CD8-positive, alpha-beta T cell (primary cell): ENCODE measurements at places on chromosomes 11 and 22. TPM values are rescaled to one million over a fixed set of nuclear protein-coding genes. Genes with fewer than 3 reads are reported as not detected.

DNA sequence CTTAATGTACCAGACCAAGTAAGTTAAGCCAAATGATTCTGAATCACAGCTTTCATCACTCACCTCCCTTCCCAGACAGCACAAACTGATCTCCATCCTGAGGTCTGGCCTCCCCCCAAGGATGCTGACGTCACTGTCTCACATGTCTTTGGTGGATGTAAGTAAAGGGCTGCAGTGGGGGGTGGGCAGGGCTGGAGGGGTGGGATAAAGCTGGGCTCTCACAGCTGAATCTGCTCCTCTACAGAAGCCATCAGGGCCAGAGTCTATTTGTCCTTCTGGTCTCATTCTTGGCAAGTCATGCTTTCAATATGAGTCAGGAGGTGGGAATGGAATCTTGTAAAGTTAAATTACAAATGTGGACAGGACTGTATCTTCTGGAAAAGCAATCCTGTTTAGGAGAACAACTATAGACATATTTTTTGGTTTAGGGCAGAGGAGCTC lies 32.7 kb downstream of the P4HA3 start:
- no peak for DNase-seq

- DNase-seq = no peak
Measured at GRCh38 chr11:72553706-72554105, 119.4 kb upstream of the CLPB start.

GRCh38 chr11:120842195-120842594 lies 181.7 kb upstream of the TBCEL start:
- DNase-seq = no peak

C11orf58 gene
- total RNA-seq = 157 TPM

DBX1 gene
- total RNA-seq = not detected

DNA sequence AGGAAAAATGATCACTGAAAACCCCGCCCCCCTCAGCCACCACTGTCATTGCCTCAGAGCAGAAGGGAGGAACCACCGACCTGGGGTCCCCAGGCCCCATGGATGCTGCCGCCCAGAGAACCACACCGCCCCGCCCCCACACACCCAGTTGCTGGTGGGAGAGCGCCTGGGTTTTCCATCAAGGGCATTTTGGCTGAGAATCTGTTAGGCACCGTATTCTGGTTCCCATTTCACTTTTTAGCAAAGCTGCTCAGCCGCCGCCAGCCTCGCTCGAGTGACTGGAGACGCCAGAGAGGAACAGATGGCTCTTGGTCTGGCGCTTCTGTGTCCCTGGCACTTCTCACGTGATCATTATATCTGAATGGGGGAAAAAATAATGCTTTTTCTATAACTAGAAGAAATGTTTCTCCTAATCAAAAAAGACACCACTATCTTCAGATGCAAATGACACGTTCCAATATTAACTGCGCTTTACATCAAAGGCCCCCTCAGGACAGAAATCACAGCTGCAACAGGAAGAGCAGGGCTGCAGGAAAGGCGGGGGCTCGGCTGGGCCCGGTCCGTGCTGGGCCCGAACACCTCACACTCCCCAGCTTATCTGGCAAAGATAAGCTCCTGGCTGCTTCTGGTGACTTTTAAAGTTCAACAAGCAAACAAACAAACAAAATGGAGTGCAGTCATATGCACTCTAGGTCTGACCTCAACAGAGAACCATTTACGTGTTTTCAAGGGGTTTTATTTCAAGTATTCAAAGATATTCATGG lies 149.8 kb downstream of the MPPED1 start:
- no peak for DNase-seq

DNA sequence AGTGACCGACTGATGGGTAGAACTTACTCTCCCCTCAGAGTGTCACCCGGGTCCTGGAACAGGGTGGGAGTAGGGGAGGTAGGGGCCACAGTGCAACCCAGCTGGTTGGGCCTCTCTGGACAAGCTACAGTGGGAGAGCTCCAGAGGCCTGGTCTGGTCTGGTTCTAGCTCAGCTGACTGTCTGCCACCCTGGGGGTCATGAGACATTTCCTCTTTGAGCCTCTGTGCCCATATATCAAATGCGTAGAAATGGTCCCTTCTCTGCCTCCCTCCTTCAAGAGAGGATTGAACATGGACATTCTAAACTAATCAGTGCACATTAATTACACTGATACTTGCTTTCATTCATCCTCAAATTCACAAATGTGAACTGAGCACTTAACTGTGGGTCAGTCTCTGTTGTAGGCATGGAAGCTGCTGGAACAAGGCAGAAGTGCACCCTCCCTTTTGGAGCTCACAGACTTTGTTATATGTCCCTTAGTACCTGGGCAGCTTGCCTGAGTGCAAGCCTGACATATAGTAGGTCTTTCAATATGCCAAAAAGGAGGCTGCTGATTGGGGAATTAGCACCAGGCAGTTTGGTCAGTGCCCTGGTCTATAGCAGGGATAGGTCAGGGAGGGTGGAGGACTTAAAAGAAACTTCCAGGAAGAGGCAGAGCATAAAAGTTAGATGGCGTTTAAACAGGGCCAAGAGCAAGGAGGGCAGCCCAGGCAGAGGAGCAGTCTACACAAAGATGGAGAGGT lies 25.7 kb downstream of the ARHGEF17 start:
- DNase-seq = no peak

MS4A3 gene
- total RNA-seq = not detected

- DNase-seq = no peak
Measured at GRCh38 chr11:110071197-110071596, 22.0 kb upstream of the ZC3H12C start.

CRYBB3 gene
- not detected for total RNA-seq

MN1 gene
- total RNA-seq = 0.36 TPM

DNA sequence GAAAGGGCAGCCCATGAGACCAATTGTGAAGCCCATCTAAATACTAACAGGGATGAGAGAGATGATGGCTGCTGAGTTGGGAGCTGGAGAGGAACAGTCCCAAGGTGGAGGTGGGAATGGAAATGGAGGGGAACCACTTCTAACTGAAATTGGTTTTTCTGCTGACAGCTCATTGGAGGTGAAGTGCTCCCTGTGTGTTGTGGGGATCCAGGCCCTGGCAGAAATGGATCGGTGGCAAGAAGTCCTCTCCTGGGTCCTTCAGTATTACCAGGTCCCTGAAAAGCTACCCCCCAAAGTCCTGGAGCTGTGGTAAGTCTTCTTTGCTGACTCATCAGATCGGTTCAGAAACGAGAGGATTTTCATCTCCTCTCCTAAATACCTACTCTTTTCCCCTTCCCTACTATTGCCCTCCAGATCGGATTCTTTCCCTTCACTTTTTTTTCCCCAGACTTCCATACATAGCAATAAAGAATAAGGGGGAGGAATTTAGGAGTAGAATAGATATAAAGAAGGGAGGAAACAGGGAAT lies 2.0 kb downstream of the PEX26 start:
- no peak for DNase-seq

GRCh38 chr11:2528301-2529050 lies 83.7 kb downstream of the KCNQ1 start:
- DNase-seq = no peak

GRCh38 chr11:60334005-60334620 lies 7.1 kb downstream of the MS4A6E start:
- peak; percentile 60 for DNase-seq

DNA sequence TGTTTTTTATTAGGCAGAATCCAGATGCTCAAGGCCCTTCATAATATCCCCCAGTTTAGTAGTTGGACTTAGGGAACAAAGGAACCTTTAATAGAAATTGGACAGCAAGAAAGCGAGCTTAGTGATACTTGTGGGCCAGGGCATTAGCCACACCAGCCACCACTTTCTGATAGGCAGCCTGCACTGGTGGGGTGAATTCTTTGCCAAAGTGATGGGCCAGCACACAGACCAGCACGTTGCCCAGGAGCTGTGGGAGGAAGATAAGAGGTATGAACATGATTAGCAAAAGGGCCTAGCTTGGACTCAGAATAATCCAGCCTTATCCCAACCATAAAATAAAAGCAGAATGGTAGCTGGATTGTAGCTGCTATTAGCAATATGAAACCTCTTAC lies 1.4 kb downstream of the HBB start:
- no peak for DNase-seq

- no peak for DNase-seq
Measured at GRCh38 chr11:115737875-115738274, 233.7 kb upstream of the CADM1 start.

- DNase-seq = peak; percentile 71
Measured at GRCh38 chr22:39937906-39938305, 22.3 kb upstream of the TMA7B start.

DNA sequence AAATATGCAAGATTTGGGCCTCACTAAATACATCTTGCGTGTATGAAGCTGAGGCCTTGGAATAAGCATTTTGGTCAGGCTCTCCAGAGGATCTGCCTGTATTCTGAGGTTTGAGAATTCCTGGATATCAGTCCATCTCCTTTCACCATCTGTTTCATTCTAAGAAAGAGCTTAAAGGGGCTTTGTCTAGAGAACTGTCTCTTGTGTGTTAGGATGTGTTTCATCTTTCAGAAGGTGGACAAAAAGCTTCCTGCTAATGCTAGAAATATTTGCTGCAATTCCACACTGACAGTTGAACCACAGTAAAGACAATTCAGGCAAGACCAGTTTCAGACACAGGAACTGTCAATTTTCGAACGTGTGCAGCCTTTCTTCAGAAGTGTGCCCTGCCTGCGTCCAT lies 185.4 kb downstream of the DBX1 start:
- no peak for DNase-seq

- DNase-seq = no peak
Measured at GRCh38 chr11:116144387-116144958, 628.3 kb downstream of the BUD13 start.

GRCh38 chr11:64196626-64197025 lies 9.9 kb upstream of the FERMT3 start:
- DNase-seq = no peak

- DNase-seq = no peak
Measured at GRCh38 chr22:32811788-32812545, 10.5 kb downstream of the TIMP3 start.

GRCh38 chr22:41943661-41944209 lies 3.2 kb downstream of the CENPM start:
- DNase-seq = no peak

ADAMTS8 gene
- not detected for total RNA-seq

TRPM5 gene
- 0.64 TPM for total RNA-seq

- DNase-seq = no peak
Measured at GRCh38 chr11:76666408-76666807, 4.1 kb downstream of the LRRC32 start.

- DNase-seq = no peak
Measured at GRCh38 chr22:36860821-36861659, at the start of gene NCF4. Gene NCF4, plus strand, starts transcription at chr22:36861006. Its CDS starts 166 bp downstream, at chr22:36861172.

DNA sequence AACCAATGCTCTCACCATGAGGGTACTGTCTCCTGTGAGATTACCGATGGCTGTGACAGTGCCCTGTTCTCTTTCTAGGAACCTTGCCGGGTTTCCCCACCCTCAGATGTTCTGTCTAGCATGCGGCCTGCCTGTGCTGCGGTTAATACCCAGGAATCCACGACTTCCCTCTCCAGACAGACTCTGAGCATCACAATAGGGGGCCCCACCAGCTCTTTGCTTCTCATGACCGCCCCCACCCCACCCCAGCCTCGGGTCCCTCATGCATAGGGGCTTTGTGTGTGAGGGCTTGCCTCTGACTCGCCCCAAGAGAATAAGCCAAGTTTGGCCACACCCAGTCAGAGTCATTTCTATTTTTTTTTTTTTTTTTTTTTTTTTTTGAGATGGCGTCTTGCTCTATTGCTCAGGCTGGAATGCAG lies 10.3 kb downstream of the PARVG start:
- no peak for DNase-seq

BTG4 gene
- total RNA-seq = not detected

SNX19 gene
- total RNA-seq = 31.7 TPM

- DNase-seq = no peak
Measured at GRCh38 chr11:705646-706438, at the start of gene EPS8L2. Gene EPS8L2, plus strand, starts transcription at chr11:706231. Its CDS starts 3,177 bp downstream, at chr11:709408.

DNA sequence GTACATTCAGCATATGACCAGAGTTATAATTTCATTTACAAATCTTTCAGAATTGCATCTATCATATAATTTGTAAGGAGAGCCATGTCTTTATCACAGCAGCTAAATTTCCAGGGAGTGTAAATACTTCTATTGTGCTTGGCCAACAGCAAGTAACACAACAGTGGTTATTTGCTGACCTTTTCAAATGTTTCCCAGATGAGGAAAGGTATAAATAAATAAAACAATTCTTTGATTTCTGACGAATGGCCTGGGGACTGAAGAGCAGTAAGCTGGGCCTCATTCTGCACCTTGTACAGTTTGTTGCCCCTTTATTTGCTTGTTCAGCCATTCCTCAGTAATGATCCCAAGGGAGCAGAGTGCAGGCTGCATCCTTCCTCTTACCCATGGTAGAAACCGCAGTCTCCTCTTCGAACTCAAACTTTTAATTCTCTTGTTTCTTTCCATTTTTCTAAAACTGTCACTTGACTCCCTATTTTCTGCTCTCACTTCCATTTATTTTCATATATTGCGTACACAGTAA lies 132.8 kb downstream of the DDX10 start:
- no peak for DNase-seq

RAG2 gene
- total RNA-seq = not detected

GRCh38 chr11:123690485-123690884 lies 36.1 kb upstream of the SCN3B start:
- no peak for DNase-seq

DNA sequence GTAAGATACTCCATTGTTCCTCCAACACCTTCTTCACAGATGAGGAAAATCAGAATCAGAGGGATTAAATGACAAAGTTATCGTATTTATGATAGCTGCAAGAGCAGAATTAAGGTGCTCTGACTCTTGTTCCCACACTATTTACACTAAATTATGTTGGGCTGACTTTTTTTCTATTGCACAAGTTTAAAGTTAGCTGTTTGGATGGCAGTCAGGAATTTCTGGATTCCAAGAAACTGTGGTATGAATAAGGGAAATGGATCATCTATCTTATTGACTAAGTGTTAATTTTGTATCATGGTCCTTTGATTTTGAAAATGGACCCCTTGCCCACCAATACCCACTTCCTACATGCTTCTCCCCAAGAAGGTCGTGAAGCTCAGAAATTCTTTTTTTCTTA lies 19.9 kb upstream of the APOA1 start:
- DNase-seq = no peak

DNA sequence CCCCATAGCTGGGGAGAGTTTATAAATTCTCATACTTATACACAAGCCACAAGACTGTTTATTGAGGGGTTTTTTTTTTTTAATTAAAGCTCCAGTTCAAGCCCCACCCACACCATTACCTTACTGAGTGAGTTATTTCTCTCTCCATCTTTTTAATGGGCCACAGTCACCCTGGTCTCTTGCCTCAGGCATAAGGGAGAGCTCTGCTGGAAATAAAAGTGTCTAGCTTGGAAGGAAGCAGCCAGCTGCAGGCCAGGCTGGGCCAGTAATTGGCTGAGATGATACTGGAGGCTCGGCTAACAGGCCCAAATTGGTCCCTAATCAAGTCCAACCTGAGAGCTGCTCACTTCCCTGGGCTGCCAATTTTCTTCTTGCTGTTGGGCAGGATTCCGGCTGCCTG lies 174.1 kb downstream of the INSC start:
- no peak for DNase-seq

DNA sequence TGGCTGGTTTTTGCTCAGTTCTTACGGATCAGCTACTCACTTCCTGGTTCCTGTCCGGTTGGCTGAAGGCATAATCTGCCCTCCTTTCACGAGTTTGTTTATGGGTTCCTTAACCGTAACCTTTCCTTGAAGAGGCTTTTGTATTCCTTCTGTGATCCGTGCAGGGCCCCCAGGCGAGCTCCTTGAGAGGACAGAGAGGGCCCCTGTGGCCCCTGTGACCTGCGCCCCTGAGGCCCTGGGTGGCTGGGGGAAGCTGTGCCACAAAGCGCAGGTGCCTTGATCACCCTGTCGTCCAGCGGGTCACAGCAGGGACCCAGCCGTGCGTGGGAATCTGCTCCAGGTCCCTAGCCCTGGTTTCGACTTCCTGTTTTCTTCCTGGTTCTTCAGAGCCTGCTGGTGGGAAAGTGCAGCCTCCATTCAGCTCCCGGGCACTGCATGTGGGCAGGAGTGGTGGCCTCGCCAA lies 27.8 kb upstream of the FADD start:
- no peak for DNase-seq
